ENCODE measurements at places on chromosomes 6 and 20. TPM values are rescaled to one million over a fixed set of nuclear protein-coding genes. Genes with fewer than 3 reads are reported as not detected.

Gene EPPIN
- total RNA-seq, result not detected

Gene VSX1
- 0.08 TPM for total RNA-seq

Gene CNR1
- 0.67 TPM for total RNA-seq

Gene NKAPL
- total RNA-seq, result 0.56 TPM

Gene CALHM5
- 0.59 TPM for total RNA-seq

Gene TNXB
- total RNA-seq, result 6.8 TPM

Gene UNC5CL
- 16.2 TPM for total RNA-seq

Gene BPIFB4
- total RNA-seq, result not detected

Gene MANEA
- total RNA-seq, result 9.7 TPM

Gene RRAGD
- 4.7 TPM for total RNA-seq

Gene TNFRSF6B
- not detected for total RNA-seq

Gene TFAP2A
- total RNA-seq, result not detected

Gene PTCHD4
- 0.65 TPM for total RNA-seq

Gene CDSN
- total RNA-seq, result not detected

Gene ADAM33
- total RNA-seq, result 0.70 TPM

Gene SLC16A10
- total RNA-seq, result 11.0 TPM

Gene CD93
- 16.0 TPM for total RNA-seq

Measured in liver (tissue), 10 donors.